ENCODE measurements at places on chromosomes 7 and 10.

DNA sequence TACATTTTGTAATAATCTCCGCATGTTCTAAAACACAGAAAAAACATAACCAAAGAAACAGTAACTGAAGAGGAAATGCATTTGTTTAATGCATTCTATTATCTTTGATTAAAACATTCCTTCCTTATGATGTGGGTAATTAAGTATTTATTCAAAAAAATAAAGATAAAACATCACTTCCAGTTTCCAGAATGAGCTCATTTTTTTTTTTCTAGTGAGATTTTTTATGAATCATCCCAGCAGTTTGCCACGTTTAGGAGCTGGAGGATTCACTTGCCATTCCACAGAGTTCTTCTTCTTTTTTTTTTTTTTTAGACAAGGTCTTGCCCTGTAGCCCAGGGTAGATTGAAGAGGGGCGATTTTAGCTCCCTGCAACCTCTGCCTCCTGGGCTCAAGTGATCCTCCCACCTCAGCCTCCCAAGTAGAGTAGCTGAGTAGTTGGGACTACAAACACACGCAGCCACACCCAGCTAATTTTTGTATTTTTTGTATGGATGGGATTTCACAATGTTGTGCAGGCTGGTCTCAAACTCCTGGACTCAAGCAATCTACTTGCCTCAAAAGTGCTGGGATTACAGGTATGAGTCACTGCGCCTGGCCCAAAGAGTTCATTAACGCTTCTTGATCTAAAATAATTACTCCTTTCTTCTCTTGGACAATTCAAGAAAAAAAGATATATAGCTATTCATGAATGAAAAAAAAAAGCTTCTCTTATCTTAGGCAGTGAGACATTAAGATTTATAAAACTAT lies 177.3 kb downstream of the DKK1 start:
- DNase-seq, result peak; percentile 31

DNA sequence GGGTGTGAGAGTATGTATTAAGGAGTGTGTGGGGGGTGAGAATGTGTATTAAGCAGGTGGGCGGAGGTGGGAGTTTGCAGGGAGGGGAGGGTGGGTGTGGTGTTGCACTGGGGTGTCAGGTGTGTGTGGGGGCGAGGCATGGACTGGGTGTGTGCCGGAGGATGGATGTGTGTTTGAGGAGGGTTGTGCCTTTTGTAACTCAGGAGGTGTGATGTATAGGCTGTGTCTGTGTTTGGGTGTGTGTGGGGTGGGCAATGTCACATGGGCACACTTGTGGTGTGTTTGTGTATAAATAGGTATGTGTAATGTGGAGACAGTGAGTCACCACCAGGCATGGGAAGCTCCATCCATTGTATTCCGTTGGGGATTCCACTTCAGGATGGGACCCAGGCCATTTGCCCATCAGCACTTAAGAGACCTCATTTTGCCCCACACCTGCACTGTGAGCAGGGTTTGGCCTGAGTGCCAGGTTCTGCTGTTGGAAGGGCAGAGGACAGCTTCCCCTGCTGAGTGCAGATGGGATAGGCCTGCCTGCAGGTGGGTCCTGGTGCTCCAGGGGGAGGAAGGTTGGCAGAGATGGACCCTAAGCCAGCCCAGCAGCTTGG lies 5.8 kb downstream of the UNC5B start:
- peak; percentile 86 for DNase-seq

GRCh38 chr10:79559726-79560125 lies 481 bp downstream of the SFTPA2 start:
- no peak for DNase-seq

GRCh38 chr10:74008212-74008731 lies 10.4 kb downstream of the VCL start:
- DNase-seq, result no peak

- DNase-seq, result no peak
These were observed 12.8 kb downstream of the LBX1 start for GRCh38 chr10:101216207-101217043.

DNA sequence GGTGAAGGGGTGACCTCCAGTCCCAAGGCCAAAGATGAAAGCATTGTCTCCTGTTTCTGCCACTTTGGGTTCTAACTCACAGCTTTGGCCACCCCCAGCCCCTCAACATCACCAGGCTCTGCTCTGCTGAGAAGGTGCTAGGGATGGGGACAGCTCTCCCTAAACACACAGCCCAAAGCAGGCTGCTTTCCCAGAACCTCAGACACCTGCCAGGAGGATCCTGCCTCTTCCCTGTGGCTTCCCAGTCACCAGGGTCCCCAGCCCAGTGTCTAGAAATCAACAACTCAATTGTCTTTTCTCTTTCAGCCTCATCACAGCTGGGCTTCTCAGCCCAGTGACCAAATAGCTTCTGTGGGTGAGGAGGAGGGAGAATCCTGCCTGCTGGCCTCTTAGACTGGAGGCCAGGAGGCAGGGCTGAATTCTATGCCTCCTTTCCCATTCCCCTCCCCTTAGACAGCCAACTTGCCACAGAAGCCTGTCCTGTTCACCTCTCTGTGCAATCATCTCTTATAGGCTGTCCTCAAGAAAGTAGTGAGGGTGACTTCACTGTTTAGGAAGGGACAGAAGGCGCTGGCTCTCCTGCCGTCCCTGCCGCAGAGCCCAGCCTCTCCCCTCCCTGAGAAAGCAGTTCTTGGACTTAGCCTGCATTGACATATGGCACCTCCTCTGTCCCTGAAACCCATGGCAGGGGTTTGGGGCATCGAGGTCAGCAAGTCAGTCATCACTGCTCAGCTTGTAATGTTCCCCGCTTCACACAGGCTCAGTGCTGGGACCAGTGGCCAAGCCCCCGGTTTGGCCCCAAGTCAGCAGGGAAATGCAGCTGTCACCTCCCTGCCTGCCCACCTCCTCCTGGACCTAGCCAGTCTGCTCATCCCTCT lies 3.7 kb downstream of the FGF8 start:
- DNase-seq, result no peak

DNA sequence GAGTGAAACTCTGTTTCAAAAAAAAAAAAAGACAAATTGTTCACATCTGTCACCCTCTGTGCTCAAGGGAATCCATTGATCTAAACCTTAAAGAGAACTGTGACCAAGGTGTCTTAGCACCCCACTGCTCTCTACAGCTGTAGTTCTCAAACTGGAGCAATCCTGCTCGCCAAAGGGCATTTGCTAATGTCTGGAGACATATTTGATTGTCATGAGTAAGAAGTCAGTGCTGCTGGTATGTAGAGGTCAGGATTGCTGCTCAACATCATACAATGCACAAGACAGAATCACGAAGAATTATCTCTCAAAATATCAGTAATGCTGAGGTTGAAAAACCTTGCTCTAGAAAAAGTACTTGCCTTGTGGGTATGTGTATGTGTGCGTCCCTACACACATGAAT lies 30.0 kb downstream of the ABLIM1 start:
- no peak for DNase-seq

GRCh38 chr10:79162861-79163665 lies 94.3 kb downstream of the ZMIZ1 start:
- DNase-seq, result peak; percentile 66

GRCh38 chr10:52923520-52923919 lies 150.9 kb upstream of the MBL2 start:
- DNase-seq, result no peak

- no peak for DNase-seq
These were observed 124.1 kb downstream of the CUL2 start for GRCh38 chr10:34966040-34966439.

DNA sequence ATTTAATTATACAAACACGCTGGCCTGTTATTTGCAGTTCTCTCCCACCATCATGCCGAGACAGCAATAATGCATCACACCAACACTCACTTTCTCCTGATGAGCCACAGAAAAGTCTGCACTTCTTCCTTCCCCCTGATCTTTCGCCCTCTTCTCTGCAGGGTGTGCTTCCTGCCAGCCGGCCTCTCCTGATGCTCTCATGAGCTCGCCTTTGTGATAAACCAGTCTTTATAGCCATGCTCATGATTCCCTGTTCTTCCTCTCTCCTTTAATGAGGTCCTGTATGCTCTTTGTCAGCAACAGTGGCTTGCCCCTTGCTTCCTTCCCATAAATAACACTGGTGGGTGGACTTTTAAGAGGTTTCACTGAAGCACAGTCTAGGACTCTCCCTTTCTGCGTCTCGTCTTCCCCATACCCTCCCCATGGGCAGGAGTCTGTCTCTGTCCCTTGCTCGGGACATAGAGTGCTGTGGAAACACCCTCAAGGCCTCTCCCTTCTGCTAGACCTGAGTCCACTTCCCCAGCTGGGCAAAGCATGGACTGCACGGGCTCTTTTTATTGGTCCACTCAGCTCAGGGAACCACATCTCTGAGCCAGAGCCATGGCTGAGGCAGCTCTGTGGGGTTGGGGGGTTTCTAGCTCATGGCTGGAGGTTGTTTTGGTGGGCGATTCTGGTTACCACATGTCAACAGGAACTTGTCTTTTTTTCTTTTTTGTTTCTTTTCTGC lies 133.9 kb downstream of the C10orf105 start:
- DNase-seq, result no peak

DNA sequence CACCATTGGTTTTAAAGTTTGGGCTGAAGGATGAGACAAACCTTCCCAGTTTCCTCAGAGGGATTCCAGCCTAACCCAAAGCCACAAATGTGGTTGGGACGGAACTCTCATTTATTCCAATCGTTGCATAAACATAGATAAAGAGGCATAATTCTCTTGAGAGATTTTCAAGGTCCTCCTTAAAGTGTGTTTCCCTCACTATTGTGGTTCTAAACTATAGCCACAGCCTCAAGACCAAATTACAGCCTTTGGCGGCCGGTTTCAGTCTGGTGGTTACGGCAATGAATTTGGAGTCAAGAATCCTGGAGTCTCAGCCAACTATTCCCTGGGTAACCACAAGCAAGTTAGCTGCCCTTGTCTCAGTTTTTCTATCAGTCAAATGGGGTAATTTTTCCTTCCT lies 42.6 kb downstream of the SEM1 start:
- DNase-seq, result no peak

- DNase-seq, result no peak
These were observed 3.0 kb upstream of the CYP2W1 start for GRCh38 chr7:979886-980571.

DNA sequence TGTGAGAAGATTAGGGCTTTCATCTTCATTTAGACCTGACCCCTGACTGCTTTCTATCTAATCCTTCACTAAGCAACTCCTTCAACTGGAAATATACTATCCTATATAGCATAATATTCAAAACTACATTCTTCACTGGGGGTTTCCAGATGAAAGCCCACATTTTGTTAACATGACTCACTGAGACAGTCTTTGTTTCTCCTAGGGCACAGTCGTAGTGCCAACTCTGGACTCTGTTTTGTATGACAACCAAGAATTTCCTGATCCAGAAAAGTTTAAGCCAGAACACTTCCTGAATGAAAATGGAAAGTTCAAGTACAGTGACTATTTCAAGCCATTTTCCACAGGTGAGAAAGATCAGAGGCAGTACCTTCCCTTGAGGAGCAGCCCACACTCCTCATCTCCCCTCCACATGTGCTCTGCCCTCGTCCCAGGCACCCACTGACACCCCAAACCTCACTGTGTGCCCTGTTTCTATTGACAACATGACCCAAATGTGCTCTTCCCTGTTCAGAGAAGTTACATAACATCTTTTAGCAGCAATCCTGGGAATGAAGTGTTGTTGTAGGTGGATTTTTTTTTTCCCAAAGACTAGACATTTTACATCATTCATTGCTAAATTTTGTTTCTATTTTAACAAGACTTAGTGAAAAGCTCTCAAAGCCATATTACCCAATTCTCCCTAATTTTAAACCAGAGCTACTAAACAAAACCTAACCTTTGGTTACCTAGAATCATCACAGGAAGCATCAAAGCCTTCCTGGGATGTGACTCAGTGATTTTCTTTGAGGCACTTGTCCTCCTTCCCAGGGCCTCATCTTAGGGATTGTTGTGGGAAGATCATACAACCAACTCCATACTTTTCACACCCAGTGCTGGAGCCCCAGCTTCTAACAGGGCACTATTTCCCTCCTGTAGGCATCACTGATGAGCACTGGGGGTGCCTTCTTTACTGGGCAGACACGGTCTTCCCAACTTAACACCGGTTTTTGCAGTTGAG lies 10.7 kb downstream of the CYP2E1 start:
- DNase-seq, result no peak

DNA sequence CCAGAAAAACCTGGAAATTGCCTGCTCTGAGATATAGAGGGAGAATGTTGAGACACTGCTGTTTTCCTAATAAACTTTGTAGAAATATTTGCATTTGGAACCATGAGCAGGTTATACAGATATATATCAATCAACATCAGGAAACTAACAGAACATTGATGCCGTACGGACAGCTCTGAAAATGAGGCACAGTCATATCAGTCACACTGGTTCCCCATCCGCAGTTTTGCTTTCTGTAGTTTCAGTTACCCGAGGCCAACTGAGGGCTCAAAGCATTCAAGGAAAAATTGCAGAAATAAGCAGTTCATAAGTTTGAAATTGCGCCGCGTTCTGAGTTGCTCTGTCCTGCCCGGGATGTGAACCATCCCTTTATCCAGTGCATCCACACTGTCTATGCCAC lies 137.9 kb downstream of the KLF6 start:
- no peak for DNase-seq

DNA sequence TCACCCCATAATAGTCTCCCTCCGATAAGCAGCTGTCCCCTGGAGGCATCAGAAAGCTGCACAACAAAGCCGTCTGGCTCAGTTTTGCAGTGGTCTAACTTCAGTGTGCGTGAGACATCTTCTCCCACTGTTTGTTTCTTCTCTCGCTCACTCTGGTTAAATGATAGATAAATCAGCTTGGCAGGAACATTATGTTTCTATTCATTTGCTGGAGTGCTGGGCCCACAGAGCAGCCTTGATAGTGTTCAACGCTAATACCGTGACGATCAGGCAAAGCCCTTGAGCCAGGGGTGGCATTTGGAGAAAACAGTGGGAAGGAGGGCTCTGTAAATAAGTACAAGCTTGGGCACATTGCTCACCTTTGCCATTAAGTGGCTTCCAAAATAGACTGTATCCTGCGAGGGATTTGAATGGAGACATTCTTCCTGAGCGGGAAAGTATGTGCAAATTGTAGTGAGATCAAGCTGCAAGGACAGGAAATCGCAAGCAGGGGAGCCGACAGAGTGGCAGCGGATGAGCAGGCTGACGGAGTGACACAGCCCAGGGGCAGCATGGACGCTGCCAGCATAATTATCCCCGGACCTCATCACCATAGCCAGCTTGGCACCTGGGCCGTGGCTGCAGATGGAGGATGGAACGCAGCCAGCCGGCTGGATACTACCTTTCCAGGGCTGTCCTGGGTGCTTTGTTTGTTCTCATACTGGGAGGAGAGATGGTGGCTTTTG lies 256.8 kb upstream of the FZD8 start:
- DNase-seq, result no peak

DNA sequence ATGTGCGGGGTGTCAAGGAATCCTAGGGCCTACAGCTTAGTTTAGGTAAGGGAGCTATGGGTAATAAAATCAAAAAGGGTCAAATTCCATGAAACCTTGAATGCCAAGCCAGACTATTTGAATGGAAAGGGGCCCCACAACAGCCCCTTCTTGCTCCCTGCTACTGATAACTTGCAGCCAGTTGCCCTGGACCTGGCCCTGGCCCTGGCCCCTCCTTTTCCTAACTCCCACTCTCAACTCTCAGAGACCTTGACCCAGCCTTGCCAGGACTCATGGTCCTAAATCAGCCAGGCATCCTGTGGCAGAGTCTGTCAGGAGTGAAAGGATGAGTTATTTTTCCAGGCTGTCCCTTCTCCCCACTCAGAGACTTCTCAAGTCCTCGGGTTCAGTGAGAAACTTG lies 5.9 kb downstream of the KCNIP2 start:
- no peak for DNase-seq

Data from urothelium cell line (cell line).